Stimulated activated CD8-positive, alpha-beta memory T cell treated with anti-CD3 and anti-CD28 coated beads, Interleukin-4, amount 100 ng/mL, for 1 hour (primary cell): ENCODE measurements at places on chromosomes 6 and 20.
A peak's percentile ranks its signal among the peaks of the same experiment; 100 is the strongest.

DNA sequence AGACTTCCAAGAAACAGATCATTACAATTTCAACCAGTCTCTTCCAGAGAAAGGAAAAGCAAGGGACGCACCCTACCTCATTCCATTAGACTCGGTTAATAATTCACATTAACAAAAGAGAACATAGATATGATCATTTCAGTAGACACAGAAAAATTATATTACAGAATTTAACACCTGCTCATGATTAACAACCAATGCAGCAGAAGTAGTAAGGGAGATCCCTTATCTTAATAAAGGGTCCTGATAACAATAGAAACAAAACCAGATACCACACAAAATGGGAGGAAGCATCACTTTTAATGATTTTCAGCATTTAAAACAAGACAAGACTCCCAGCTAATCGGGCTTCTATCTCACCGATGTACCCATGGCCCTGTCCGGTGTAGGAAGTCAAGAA lies 215.0 kb downstream of the TBC1D7 start:
- no peak for DNase-seq

- no peak for DNase-seq
Observed at GRCh38 chr20:7723284-7723683, 217.0 kb downstream of the HAO1 start.

DNA sequence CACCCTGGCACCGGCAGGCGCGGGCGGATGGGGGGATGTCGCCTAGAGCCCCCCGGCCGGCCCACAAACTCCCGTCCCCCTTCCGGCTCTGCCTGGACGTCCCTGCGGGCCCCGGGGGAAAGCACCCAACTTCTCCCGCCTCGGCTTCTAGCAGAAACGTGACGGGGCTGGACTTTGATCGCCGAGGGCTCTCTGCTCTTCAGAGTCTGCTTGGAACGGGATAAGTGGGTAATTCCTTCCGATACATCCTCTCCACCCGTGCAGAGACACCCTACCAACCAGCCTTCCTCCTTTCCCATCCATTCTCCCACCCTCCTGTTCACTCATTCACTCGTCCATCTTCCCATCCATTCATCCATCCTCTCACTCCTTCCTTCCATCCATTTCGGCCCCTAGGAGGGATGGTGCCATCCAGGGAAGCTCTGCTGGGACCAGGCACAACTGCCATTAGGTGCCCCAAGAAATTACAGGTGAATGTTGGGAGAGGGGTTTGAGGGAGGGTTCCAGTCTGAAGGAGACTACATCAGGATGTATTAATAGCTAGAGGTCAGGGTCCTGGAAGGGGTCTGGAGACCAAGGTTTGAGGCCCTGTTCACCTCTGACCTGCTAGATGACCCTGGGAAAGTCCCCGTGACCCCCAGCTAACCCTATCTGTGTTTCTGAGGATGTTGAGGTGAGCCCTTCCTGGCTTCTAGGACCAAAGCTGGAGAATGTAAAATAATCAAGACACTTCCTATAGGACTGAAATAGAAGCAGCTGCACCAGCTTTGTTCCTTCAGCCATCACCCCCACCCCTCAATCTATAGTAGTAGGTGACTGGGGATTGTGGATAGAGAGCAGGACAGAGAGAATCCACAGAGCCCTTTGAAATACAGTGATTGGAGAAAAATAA lies 538 bp downstream of the TTLL9 start:
- DNase-seq: no peak

DNA sequence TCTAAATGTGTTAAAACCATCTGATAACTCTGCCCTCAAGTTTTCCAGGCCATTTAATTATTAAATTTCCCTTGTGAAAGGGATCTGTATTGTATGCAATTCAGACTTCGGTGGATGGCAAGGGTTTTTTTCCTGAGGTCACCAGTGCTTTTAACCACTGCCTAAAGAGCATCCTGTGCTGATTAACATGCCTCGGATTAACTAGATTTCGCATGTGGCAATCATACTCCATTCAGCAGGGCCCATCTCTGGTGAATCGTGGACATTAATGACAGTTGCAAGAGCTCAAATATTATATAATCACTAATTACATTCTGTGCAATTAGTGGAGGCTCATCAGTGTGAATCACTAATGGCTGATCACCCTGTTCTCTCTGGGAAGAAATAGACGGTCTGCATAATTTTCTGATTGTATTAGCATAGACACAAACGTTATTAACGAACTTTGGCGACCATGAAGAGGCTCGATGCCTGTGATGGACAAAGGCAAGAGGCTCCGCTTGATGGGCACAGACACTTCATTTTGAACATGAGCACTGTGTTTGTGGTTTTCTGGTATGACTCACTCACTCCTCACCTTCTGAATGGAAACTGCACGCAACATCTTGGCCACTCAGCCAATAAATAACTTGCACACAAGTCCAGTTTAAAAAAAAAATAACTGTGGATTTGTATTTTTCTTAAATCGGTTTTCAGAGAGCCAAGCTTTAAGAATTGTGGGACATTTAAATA lies 31.4 kb downstream of the LINC00237 start:
- DNase-seq: no peak

- no peak for DNase-seq
Observed at GRCh38 chr6:115680621-115681020, 380.1 kb downstream of the FRK start.

- DNase-seq: no peak
Observed at GRCh38 chr6:84777888-84778287, 13.5 kb upstream of the TBX18 start.

- no peak for DNase-seq
Observed at GRCh38 chr20:50916934-50917333, 14.3 kb downstream of the ADNP start.

DNA sequence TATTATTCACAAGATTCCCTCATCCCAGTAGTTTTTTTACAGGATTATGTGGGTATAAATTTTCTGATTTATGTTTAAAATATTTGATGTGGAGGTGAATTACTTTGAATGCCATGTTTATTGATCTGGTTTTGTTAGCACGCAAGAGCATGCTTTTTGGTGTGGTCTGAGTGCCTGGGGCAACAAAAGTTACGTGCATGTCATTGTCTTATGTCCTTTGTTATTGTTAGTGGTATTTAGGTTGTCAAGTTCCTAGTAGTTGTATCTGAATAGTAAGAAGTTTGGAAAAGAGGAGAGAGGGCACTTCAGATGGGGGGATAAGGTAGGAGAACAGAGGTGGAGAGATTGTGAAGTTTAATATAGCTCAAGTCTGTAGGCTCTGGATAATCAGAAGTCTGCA lies 95.0 kb downstream of the ATRN start:
- no peak for DNase-seq

- no peak for DNase-seq
Observed at GRCh38 chr20:20505554-20505953, 137.7 kb downstream of the INSM1 start.

GRCh38 chr6:134994431-134994830 lies 44.5 kb upstream of the ALDH8A1 start:
- DNase-seq: no peak

GRCh38 chr6:43904311-43905123 lies 134.5 kb downstream of the VEGFA start:
- DNase-seq: no peak

DNA sequence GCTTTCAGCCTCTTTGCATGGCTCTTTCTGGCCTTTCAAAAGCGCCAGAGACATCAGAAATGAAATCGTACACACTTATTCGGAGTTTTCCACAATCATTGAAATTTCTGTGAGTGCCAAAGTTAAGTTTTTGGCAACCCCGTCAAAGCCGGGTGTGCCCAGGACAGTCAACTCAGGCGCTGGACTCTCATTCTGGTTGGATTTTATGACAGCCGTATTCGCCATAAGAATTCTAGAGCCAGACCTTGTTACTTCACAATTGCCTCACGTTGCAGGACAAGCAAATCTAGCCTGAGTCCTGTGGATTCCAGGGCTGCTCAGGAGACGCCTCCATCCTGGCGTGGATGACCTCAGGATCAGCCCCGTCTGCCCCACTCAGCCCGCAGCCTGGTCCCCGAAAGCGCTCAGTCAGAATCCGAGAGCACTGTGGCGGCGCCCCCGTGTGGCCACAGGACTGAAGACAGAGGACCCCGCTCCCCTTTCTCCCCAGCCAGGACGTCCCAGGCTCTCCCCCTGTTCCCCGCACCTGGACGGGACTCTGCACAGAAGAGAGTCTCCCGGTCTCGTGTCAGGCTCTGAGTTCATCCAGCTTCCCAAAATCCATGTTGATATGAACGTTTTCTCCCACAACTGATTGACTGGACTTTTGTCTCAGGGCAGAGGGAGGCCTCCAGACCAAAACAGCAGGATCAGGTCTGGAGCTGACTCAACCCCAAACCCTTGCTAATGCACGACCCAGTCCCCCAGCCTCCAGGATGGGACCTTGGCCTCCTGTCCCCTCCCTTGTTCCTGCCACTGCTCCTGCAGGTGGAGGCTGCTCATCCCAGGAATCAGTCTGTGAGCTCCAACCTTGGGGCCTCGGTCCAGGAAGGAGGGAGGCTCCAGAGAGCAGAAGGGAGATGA lies 38.2 kb downstream of the MICA start:
- DNase-seq: peak; percentile 80

GRCh38 chr6:104312851-104313250 lies 546.9 kb downstream of the HACE1 start:
- no peak for DNase-seq
